ENCODE measurements at places on chromosomes 5 and 9.

GRCh38 chr5:41356786-41357185 lies 143.5 kb upstream of the C6 start:
- DNase-seq = no peak

DNA sequence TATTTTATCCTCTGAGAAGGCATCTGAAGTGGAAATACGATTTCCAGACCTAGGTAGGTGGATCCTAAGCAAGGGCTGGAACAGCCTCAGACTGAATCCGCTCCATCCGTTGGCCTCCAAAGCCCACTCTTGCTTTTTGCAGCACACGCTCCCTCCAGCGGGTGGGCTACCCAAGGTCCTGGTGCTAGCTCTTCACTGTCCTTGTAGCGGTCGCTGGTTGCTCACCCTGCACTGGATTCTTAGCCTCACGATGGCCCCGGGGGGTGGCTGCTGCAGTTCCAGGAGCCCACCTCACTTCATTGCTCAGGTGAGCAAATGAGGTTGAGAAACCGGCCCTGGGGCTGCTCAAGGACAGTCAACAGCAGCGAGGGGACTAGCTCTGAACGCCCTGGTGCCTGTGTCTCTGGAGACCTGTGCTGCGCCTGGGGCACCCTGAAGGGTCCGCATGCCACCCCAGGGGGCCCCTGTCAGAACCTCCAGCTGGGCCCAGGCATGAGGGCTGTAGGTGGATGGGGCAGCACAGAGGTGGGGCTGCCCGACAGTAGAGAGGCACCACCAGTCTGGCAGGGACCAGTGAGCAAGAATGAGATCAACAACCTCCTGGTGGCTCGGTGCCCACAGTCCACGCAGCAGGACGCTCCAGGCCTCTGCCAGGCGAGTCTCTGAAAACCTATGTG lies 4.3 kb downstream of the MGAT4B start:
- DNase-seq = no peak

DNA sequence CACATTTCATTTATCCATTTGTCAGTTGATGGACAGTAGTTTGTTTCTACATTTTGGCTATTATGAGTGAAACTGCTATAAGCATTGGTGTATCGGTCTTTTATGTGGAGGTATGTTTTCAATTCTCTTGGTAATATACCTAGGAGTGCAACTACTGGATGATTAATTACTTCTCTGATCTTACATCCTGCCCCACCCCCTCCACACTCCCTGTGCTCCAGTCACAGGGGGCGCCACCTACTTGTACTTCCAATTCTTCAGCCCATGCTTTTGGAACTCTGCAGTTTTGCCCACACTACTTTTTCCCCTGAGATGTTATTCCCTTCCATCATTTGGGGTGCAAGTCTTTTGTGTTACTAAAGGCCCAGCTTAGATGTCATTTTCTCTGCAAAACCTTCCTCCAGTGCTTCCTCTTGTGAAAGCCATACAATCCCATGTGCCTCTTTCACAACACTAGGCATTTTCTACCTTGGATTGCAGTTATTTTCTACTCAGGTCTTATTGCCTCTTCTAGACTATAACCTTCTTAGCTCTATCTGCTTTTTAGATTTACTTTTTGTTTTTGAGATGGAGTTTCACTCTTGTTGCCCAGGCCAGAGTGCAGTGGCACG lies 42.1 kb downstream of the SEC61B start:
- no peak for DNase-seq

GRCh38 chr5:72281430-72281763 lies 38.6 kb downstream of the MRPS27 start:
- no peak for DNase-seq

DNA sequence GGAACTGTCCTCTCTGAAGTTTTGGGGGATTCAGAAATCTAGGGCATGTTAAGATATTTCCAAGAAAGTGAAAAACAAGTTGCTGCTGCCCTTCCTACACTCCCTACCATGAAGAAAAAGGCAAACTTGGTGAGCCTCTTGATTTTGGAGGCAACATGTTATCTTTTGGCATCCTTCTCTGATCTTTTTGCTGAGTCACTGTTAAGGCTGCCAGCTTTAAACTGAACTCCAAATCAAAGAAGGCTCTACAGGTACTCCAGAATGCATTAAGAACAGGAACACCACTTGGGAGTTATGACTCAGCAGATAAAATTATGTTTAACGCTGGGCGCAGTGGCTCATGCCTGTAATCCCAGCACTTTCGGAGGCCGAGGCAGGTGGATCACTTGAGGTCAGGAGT lies 24.0 kb downstream of the PCDHB15 start:
- no peak for DNase-seq

GRCh38 chr9:12351293-12352044 lies 341.7 kb upstream of the TYRP1 start:
- DNase-seq = no peak

GRCh38 chr5:122941737-122942136 lies 94.8 kb downstream of the PPIC start:
- no peak for DNase-seq

DNA sequence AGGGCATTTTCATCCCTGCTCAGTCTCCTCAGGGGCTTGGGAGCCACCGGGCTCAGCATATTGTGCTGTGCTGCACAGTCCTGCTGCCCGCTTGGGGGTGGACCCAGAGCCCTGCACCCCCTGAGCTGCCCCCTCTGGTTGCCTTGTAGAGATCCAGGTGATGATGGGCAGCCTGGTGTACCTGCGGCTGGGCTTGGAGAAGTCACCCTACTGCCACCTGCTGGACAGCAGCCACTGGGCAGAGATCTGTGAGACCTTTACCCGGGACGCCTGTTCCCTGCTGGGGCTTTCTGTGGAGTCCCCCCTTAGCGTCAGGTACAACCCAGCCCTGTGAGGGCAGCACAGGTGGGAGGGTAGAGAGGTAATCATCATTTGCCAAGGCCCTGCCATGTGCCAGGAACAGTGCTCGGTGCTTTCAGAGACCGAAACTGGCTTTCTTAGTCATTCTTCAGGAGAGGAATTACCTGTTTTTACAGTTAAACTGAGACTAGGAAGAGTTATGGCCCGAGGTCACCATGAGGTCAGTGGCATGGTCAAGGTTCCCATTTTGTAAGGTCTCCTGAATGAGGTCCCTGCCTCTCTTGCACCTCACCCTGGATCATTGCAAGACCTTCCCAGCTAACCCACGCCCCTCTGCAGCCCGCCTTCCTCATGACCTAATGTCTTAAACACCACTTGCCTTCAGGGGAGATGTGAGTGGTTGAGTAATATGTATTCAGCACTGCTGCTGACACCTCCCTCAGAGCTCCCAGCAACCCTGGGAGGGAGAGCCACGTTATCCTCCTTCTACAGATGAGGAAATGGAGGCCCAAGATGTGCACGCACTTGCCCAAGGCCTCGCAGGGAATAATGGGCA lies 7.5 kb downstream of the NHP2 start:
- DNase-seq = peak; percentile 86
